ENCODE measurements at places on chromosomes 12 and 14.

DNA sequence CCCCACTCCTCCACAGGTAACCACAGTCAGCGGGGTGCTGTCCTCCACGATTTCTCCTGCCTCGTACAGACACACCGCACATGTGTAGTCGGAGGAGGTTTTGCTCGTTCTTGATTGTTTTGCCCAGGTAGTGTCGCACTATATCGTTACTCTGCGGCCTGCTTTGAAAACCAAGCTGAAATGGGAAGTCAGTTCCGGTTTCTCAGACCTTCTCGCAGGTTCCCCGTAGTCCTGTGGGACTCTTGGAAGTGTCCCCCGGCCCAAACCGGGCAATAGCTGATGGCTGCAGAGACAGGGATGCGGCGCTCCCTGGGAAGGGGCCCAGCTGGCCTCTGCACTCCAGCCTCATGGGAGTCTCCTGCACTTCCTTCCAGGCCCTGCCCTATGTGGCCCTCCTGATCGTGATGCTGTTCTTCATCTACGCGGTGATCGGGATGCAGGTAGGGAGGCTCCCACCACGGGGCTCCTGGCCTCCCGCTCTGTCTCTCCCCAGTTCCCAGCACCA lies 141.3 kb upstream of the FKBP4 start:
- DNase-seq, result no peak

GRCh38 chr12:19120795-19121194 lies 8.7 kb upstream of the PLEKHA5 start:
- no peak for DNase-seq

DNA sequence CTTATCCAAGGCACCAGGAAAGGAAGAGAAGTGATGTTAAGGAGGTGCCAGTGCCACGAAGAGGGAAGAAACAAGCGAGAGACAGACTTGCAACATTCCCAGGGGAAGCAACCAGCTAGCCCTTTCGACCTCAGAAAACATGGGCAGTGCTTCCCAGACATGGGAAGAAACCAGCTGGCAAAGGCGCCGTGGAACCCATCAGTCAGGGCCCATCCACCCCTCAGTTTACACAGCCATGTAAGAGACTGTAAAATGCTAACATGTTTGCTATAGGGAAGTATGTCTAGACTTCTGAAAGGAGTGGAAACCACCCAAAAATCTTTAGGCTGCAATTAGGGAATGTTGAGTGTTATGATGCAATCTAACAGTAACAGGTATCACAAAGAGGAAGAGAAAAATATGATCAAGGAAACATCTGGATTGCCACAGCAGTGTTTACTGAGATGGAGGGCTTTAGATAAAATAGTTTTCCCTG lies 26.3 kb downstream of the ANAPC5 start:
- DNase-seq, result no peak

DNA sequence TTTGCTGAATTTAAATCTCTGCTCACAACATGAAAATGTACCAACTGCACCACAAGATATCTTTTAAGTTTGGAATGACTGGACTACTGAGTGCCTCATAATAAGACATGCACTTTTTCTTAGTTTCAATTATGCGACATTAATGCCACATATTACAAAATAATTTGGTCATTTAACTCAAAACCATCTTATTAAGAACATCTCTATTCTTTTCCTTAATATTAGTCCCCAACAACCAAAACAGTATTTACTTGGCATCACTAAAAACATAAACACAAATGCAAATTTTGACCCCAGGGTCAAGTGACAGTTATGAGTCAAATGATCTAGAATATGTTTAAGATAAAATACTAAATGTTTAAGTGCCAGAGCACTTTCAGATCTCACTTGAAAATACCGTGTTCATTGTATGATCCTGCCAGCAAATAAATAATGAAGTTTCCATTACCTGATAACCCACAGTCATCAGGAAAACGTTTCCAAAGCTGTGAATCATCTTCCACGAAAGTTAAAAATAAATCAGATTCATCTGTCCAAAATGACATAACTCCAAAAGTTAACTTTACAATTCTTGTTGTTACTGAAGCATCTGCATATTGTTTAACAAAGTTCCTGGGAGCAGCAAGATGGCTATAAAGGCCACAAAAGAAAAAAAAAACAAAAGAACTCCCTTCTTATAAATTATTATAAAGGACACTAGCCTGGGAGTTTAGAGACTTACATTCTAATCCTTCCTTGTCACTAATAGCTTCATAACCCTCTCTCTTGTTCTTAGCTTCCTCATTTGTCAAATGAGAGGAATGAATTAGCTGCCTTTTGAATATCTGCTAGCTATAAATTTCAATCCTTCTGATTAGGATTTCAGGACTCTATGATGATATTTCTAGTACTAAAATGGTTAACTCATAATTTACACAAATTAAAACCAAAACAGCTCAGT lies 30.5 kb upstream of the AP4S1 start:
- DNase-seq, result no peak

- no peak for DNase-seq
These were observed 16.3 kb upstream of the NOS1 start for GRCh38 chr12:117377758-117378157.

DNA sequence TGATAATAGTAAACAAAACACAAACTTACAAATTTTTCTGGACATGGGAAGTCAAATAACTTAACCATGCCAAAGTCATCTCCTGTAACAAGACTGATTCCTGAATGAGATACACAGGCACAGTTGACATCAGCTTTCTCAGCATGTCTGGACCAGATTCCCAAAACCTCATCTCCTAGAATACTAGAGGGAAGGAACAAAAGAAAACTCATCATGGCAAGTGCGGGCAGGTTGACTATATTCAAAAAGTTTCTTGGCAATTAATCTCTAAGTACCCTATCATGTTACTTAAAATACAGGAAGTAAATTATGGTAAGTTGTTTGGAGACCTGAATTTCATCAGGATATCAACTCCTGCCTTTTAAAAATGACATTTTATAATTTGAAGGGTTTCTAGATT lies 53.9 kb downstream of the ZC3H14 start:
- no peak for DNase-seq

GRCh38 chr14:25052921-25053320 lies 3.0 kb upstream of the STXBP6 start:
- no peak for DNase-seq

Measured in stimulated activated CD4-positive, alpha-beta T cell treated with anti-CD3 and anti-CD28 coated beads, Interleukin-15, amount 100 ng/mL, for 24 hours (primary cell).